ENCODE measurements at places on chromosomes 1 and 21.
A peak's percentile ranks its signal among the peaks of the same experiment; 100 is the strongest.

GRCh38 chr1:60488847-60489246, 415.3 kb upstream of the C1orf87 start:
- no peaks in the 10 kb centered on the region for H3K36me3 ChIP-seq
- H3K27me3 ChIP-seq = no peaks in the 10 kb centered on the region
- DNase-seq = no peak
- no peak overlapping the region for H3K4me3 ChIP-seq
- H3K4me1 ChIP-seq = no peaks in the 10 kb centered on the region
- H3K27ac ChIP-seq = no peak overlapping the region

DNA sequence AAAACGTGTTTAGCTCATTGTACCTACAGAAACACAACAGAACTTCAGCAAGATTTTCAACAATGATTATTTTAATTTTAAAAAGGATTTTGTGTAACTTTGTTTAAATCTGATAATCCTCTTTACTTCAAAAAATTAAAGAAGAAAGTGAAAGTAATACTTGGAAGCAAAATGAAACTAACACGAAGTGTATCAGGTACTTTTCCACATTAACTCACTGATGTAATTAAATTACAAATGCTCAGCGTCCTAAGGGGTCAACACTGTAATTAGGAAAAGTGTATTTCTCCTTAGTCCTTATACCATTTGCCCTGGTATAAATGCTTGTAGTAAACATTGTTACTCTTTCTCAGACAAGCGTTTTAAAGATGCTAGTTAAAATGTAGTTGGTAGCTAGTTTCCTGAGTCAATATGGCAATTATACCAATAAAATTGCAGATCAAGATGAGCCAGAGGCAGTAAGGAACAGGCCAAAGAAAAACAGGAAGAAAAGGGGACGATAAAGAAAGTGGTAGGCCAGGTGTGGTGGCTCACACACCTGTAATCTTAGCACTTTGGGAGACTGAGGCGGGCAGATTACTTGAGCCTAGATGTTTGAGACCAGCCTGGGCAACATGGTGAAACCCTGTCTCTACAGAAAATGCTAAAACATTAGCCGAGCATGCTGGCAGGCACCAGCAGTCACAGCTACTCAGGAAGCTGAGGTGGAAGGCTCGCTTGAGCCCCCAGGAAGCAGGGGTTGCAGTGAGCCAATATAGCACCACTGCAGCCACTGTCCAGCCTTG, 553.0 kb downstream of the SMYD3 start:
- peaks cover 26% of the 10 kb centered on the region for H3K4me1 ChIP-seq
- H3K27me3 ChIP-seq = no peaks in the 10 kb centered on the region
- H3K4me3 ChIP-seq = peak overlapping the region; percentile 75
- no peak for DNase-seq

DNA sequence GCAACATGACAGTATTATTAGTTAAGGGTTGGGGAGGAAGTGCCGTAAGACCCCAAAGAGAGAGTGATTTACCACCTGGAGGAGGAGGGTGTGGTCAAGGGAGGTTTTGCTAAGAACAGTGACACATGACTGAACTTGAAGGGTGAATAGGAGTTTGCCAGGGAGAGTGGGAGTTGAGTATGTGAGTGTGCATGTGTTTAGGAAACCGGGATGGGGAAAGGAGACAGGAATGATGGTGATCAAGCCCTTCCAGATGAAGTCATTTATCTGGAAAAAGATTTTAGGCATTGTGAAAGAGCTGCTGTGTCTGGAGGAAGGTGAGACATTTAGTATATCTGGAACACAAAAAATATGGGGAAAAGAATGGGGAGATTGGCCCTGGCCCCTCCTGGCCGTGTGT, 28.1 kb upstream of the IL10 start:
- peak overlapping the region; percentile 15 for H3K27ac ChIP-seq
- peaks cover 25% of the 10 kb centered on the region for H3K27me3 ChIP-seq
- DNase-seq = no peak
- H3K4me3 ChIP-seq = no peak overlapping the region

DNA sequence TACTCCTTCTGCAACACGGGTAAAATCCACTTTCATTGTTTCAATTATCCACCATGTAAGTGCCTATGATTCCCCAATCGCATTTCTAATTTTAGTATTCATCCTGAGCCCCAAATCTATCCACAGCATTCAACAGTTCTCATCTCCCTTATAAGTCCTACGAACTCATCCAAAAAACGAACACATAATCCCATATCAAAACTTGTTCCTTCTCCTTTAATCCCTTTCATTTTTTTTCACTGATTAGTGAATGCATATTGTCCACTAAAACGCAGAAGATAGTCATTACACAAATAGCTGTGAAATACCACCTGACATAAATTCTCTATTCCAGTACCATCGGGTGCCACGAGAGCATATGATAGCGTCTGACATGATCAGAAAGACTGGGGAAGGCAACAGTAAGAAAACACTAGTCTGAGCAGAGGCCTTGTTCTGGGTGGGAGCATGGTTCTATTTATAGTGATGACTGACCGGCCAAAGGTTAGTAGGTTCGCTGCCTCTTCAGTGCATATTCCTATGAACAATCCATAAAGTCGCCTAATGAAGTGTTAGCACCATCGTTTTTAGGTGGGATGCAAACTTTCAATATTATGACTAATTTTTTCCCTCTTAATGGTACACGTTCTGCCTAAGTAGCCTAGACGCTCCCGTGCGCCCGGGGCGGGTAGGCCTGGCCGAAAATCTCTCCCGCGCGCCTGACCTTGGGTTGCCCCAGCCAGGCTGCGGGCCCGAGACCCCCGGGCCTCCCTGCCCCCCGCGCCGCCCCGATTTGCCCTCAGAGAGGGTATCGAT, 648 bp downstream of the ATP5PF start:
- no peak for DNase-seq
- peak overlapping the region; percentile 97 for H3K4me3 ChIP-seq

DNA sequence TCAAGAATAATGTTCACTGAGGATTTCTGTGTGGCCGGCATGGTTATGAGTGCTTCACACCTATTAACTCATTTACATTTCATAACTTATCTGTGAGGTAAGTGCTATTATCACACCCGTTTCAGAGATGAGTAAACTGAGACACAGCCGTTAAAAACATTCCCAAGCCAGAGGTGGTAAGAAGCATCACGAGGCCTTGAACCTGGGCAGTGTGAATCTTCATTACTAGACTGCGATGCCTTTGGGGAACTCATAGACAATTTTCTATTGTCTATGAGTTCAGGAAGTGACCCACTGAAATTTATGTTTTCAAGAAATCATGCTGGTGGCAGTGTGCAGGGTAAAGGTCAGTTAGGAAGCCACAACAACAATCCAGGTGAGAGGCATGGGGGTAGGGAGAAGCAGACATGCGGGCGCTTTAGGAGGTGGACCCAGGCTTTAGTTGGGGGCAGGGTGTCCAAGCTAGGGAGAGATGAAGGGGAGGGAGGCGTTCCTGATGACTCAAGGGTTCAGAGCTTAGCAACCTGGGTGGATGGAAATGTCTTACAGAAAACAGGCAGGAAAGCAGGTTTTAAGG, 14.5 kb downstream of the GNG12 start:
- H3K36me3 ChIP-seq = no peaks in the 10 kb centered on the region
- H3K27me3 ChIP-seq = peaks cover 7% of the 10 kb centered on the region
- H3K4me3 ChIP-seq = no peak overlapping the region
- no peaks in the 10 kb centered on the region for H3K4me1 ChIP-seq
- no peak for DNase-seq

GRCh38 chr1:17365293-17365692, 6.7 kb upstream of the PADI6 start:
- H3K27me3 ChIP-seq = no peaks in the 10 kb centered on the region
- no peaks in the 10 kb centered on the region for H3K36me3 ChIP-seq
- DNase-seq = no peak
- no peak overlapping the region for H3K4me3 ChIP-seq
- no peak overlapping the region for H3K27ac ChIP-seq
- H3K4me1 ChIP-seq = no peaks in the 10 kb centered on the region

DNA sequence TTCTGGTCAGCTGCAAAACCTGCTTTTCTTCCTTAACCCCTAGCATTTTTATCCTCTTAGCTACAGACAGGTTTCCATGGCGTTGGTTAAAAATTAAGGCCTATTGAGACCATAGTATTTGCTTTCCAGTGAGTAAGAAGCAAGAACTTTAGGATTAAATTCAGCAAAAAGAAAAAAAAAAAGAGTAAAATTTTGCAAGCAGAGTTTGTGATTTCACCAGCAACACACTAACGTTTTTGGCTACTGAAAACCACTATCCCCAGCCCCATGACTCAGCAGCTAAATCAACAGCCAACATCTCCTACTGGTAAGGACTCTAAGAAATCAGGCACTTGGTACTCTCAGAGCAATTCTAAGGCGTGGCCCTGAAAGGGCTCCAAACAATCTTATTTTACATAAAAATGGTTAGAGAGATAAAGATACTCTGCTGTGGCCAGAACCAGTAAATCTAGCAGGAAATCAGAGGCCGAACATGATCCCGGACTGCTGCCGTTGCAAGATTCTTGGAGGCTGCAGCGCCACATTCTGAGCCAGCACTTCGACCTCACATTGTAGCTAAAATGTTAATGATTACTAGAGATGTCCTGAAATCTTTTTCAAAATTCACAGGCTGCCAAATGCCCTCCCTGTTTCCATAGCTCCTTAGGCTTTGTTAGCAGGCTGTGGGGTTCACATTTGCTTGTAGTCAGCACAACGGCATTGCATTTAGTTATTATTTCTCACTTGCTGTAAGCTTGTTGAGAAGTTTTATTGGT, 1.6 kb upstream of the ENO1 start:
- peak overlapping the region; percentile 88 for H3K4me3 ChIP-seq
- DNase-seq = peak; percentile 53
- H3K4me1 ChIP-seq = peaks cover 32% of the 10 kb centered on the region
- peaks cover 28% of the 10 kb centered on the region for H3K36me3 ChIP-seq

DNA sequence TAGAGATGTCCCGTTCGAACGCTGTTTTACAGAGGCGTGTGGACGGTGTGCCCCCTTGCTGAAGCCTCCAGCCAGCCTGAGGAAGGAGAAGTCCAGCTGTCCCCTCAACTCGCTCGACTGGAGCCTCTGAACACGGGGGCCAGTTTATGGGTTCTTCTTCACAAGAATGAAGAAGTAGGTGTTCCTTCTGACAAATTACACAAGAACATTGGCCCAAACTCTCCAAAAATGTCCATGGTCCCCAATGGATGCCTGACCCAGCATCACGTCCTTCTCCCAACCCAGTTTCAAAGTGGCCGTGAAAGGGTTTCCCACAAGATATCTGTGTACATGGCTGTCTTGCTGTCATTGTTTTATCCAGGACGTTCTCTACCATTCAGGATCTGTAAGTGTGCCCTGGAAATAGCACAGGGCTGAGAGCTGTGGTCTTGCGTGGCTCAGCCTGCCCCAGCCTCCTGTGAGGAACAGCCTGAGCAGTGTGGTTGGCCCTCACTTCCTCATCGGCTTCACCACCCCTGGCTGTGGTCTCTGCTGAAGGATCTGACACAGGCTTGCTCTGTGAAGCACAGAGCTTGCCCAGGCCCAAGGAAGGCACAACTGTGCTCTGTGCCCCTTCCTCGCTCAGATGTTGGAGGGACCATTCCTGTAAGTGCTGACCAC, 1.0 kb upstream of the S100B start:
- peaks cover 27% of the 10 kb centered on the region for H3K4me1 ChIP-seq
- no peaks in the 10 kb centered on the region for H3K27me3 ChIP-seq
- H3K27ac ChIP-seq = no peak overlapping the region
- H3K36me3 ChIP-seq = no peaks in the 10 kb centered on the region
- H3K4me3 ChIP-seq = no peak overlapping the region

GRCh38 chr1:211377539-211378450, 51.2 kb downstream of the TRAF5 start:
- H3K27me3 ChIP-seq = no peaks in the 10 kb centered on the region
- H3K4me3 ChIP-seq = no peak overlapping the region
- H3K36me3 ChIP-seq = peaks cover 41% of the 10 kb centered on the region
- DNase-seq = no peak
- H3K4me1 ChIP-seq = peaks cover 60% of the 10 kb centered on the region

GRCh38 chr1:35560256-35561225, 2.9 kb downstream of the NCDN start:
- no peak for DNase-seq
- H3K27ac ChIP-seq = peak overlapping the region; percentile 96
- no peaks in the 10 kb centered on the region for H3K27me3 ChIP-seq
- H3K4me3 ChIP-seq = peak overlapping the region; percentile 98
- H3K36me3 ChIP-seq = peaks cover 19% of the 10 kb centered on the region
- H3K4me1 ChIP-seq = peaks cover 65% of the 10 kb centered on the region

DNA sequence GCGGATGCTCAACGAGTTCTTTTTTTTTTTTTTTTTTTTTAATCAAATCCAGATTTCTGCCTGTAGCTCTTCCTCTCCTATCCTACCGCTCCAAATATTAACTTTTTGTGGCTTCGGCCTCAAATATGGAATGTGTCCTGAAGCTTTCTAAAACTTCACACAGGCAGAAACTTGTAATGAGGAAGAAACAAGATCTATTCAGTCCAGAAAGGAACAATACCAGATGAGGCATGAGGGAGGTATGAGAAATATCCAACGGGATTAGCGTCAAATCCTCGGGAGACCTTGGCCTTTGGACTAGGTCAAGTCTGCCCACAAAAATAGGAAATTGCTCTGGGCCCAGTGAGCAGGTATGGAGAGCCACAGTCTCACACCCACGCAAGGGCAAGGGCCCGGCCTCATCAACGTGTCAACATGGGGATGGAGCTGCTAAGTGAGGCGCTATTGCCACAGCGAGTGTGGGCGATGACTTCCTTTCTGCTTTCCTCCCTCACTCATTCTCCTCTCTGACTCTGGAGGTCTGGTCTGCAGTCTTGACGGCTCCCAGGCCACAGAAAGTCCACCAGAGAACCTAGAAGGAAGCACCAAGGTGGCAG, 66.6 kb downstream of the BCAR3 start:
- H3K27me3 ChIP-seq = peaks cover 41% of the 10 kb centered on the region
- no peaks in the 10 kb centered on the region for H3K36me3 ChIP-seq
- DNase-seq = no peak
- H3K4me1 ChIP-seq = peaks cover 22% of the 10 kb centered on the region
- peak overlapping the region; percentile 72 for H3K27ac ChIP-seq
- peak overlapping the region; percentile 25 for H3K4me3 ChIP-seq

DNA sequence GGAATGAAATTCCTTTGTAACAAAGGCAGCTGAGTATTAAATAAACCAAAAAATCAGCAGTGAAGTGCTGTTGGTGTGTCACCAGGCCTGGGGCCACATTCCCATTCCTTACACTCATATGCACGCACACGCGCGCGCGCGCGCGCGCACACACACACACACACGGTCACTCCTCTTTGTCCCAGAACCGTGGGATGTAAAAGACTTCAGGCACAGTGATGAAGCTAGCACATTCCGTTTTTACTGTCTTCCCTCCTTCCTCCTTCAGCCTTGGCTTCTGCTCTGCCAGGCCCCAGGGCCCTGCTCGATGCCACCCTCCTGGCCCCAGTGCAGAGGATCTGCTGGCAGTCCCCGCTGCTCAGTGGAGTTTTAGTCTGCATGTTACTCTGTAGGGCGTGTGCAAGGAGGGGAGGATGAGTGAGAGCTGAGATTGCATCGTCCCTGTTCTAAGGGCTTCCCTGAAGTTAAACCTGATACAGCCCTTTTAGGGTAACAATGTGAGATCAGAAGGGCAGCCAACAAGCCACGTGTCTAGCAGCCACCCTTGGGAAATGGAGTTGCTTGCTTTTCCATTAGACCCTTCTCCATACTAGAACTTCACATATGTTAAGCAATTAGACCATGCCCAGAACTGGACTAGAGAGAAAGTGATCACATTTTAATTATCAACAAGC, 71.7 kb upstream of the WDR26 start:
- no peak overlapping the region for H3K27ac ChIP-seq
- no peaks in the 10 kb centered on the region for H3K27me3 ChIP-seq
- no peak overlapping the region for H3K4me3 ChIP-seq
- peaks cover 46% of the 10 kb centered on the region for H3K4me1 ChIP-seq
- no peaks in the 10 kb centered on the region for H3K36me3 ChIP-seq

- peaks cover 28% of the 10 kb centered on the region for H3K4me1 ChIP-seq
- H3K27ac ChIP-seq = no peak overlapping the region
- H3K36me3 ChIP-seq = peaks cover 10% of the 10 kb centered on the region
- no peaks in the 10 kb centered on the region for H3K27me3 ChIP-seq
Measured at GRCh38 chr1:2389644-2390043, 1.7 kb downstream of the MORN1 start.

Measured in activated T-helper 1 cell treated with anti-CD3 and anti-CD28 coated beads, Interleukin-12 subunit alpha, Interleukin-12 subunit beta, Interleukin-2, Interleukin-4 antibody, amounts not matched to agents 30 ng/mL and 10 ng/mL and 1 ng/mL, durations not matched to agents 14 hours and 24 hours and 36 hours (primary cell).